ENCODE measurements at places on chromosomes 4 and X. TPM values are rescaled to one million over a fixed set of nuclear protein-coding genes. Genes with fewer than 3 reads are reported as not detected.

The PPP4R3C gene
- total RNA-seq = not detected

DNA sequence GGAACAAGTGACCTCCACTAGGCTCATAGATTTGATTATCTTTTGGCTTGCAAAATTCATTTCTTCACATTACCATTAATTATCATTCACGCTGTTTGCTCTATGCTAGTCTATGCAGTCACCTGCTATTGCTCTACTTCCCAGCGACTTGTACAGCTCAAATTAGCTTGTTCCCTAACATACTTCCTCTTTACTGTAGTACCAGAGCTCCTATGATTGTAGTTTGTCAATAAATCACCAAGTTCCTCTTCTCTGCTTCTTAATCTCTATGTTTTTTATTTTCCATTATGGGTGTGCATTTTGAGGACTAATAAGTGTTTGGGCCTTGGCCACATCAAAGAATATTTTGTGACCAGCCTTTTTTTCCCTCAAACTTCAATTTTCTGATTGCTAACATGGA is 6.2 kb upstream of the GSPT2 start:
- H3K4me3 ChIP-seq = no peak overlapping the region
- no peaks in the 10 kb centered on the region for H3K36me3 ChIP-seq
- H3K27me3 ChIP-seq = peaks cover 5% of the 10 kb centered on the region

GRCh38 chr4:26589705-26590104 is 5.8 kb downstream of the TBC1D19 start:
- DNase-seq = no peak
- H3K27ac ChIP-seq = no peak overlapping the region
- H3K4me1 ChIP-seq = no peaks in the 10 kb centered on the region
- H3K27me3 ChIP-seq = no peaks in the 10 kb centered on the region

DNA sequence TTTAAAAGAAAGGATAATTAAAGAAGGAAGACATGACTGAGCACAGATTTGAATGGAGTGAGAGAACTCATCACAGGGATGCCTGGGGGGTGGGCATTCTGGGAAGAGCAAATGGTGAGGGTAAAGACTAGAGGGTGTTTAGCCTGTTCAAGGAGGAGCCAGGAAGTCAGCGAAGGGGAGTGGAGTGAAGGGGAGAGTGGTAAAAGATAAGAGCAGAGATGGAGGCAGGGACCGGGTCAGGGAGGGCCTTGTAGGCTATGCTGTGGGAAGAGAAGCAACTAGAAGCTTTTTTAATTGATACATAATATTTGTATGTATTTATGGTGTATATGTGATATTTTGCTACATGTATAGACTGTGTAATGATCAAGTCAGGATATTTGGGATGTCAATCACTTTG is 2.2 kb upstream of the VGLL1 start:
- DNase-seq = no peak
- no peak overlapping the region for H3K27ac ChIP-seq
- no peaks in the 10 kb centered on the region for H3K36me3 ChIP-seq
- no peaks in the 10 kb centered on the region for H3K27me3 ChIP-seq
- H3K4me3 ChIP-seq = no peak overlapping the region

Measured in hepatocyte (in vitro differentiated cells).